ENCODE measurements at places on chromosomes 1 and 21. TPM values are rescaled to one million over a fixed set of nuclear protein-coding genes. Genes with fewer than 3 reads are reported as not detected.

DNA sequence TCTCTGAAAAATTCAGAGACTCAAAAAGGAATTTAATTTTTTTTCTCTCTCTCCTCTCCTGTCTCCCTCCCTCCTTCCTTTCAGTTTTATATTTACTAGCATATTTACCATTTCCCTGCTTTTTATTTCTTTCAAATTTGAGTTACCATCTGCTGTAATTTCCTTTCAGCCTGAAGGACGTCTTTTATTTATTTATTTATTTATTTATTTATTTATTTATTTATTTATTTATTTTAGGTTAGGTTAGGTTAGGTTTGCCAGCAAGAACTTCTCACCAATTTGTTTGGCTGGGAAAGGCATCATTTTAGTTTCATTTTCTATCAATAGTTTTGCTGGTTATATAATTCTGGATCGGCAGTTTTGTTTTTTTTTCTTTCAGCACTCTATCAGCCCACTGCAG lies 231.7 kb upstream of the ZRANB2 start:
- no peak for DNase-seq

DNA sequence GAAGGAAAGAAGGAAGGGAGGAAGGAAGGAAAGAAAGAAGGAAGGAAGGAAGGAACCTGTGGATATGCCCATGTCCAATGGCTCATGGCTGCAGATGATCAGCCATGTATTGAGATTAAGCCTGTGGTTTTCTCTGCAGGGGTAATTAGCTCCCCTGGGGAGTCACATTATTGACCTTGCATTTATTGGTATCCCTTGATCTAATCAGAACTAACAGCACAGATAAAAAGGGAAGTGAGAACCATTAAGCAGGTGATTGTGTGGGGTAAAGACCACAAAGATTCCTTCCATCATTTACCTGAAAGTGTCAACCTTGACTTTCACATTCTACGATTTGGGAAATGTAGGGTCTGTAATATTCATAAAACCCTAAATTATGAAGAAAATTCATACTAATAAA lies 390.7 kb downstream of the BRINP2 start:
- DNase-seq: no peak

The NFIA gene
- 3.5 TPM for polyA plus RNA-seq

The CLEC20A gene
- polyA plus RNA-seq: not detected
